ENCODE measurements at places on chromosomes 11 and 22. TPM values are rescaled to one million over a fixed set of nuclear protein-coding genes. Genes with fewer than 3 reads are reported as not detected.

DNA sequence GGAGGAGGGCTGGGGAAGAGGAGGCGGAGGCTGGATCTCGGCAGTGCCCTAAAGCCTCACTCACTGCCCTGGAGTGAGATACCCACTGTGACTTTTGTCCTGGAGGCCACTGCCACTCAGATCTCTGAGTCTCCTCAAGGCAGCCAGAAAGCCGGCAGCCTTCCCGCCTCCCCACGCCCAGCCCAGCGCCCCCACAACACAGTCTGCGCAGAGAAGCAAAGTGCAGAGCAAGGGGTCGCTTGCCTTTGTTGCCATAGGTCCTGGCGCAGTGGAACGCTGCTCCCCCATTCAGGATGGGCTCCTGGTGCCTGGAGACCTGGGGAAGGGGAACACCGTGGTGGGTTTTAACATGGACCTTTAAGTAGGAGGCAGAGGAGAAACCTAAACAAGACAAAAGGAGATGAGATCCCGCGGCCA, 17.6 kb downstream of the PATZ1 start:
- no peak for DNase-seq
- H3K4me1 ChIP-seq, result no peaks in the 10 kb centered on the region
- no peaks in the 10 kb centered on the region for H3K27me3 ChIP-seq
- H3K36me3 ChIP-seq, result peaks cover 87% of the 10 kb centered on the region

GRCh38 chr11:10926801-10927211, 69.0 kb upstream of the ZBED5 start:
- H3K4me1 ChIP-seq, result peaks cover 39% of the 10 kb centered on the region
- H3K27me3 ChIP-seq, result no peaks in the 10 kb centered on the region
- no peak for DNase-seq
- H3K4me3 ChIP-seq, result no peak overlapping the region

- no peaks in the 10 kb centered on the region for H3K27me3 ChIP-seq
- no peak overlapping the region for H3K27ac ChIP-seq
- no peak overlapping the region for H3K4me3 ChIP-seq
- no peaks in the 10 kb centered on the region for H3K4me1 ChIP-seq
Measured at GRCh38 chr11:86447763-86448480, 73.2 kb downstream of the CCDC81 start.

- H3K4me3 ChIP-seq, result no peak overlapping the region
- H3K27me3 ChIP-seq, result no peaks in the 10 kb centered on the region
- H3K27ac ChIP-seq, result no peak overlapping the region
- H3K4me1 ChIP-seq, result no peaks in the 10 kb centered on the region
Measured at GRCh38 chr11:110473706-110474105, 44.0 kb downstream of the FDX1 start.

DNA sequence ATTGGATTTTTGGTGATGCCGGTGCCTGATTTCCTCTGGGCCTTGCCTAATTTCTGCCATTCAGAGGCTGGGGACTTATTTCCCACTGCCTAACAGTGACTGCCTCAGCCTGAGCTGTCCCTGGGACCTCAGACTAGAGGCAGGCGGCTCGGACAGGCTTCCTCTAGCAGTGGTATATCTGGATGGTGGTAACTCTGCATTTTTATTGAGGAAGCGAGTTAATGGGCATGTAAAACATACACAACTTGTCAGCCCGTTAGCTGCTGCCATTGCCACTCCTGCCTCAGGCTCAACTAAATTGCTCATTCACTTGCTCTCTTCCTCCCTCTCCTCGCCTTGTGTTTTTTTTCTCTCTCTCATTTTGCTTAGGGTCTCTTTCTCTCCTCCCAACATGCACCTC, 561.6 kb downstream of the BUD13 start:
- H3K27ac ChIP-seq, result no peak overlapping the region
- DNase-seq, result no peak
- no peaks in the 10 kb centered on the region for H3K4me1 ChIP-seq
- H3K4me3 ChIP-seq, result no peak overlapping the region

- no peaks in the 10 kb centered on the region for H3K4me1 ChIP-seq
- H3K27ac ChIP-seq, result no peak overlapping the region
- peak; percentile 46 for DNase-seq
- H3K27me3 ChIP-seq, result peaks cover 9% of the 10 kb centered on the region
Measured at GRCh38 chr11:134667505-134667904, 255.5 kb upstream of the B3GAT1 start.

GRCh38 chr11:62538470-62539237, 8.0 kb downstream of the AHNAK start:
- peak overlapping the region; percentile 80 for H3K4me3 ChIP-seq
- H3K4me1 ChIP-seq, result peaks cover 83% of the 10 kb centered on the region
- DNase-seq, result no peak
- no peaks in the 10 kb centered on the region for H3K27me3 ChIP-seq
- peaks cover 23% of the 10 kb centered on the region for H3K36me3 ChIP-seq

GRCh38 chr11:34264303-34265110, 93.3 kb downstream of the ABTB2 start:
- no peak for DNase-seq
- H3K4me1 ChIP-seq, result peaks cover 30% of the 10 kb centered on the region
- peak overlapping the region; percentile 18 for H3K27ac ChIP-seq
- no peaks in the 10 kb centered on the region for H3K27me3 ChIP-seq
- no peaks in the 10 kb centered on the region for H3K36me3 ChIP-seq

MRGPRX3 gene
- total RNA-seq, result not detected

- H3K27me3 ChIP-seq, result no peaks in the 10 kb centered on the region
- H3K4me3 ChIP-seq, result no peak within 1 kb of the TSS
- DNase-seq, result no peak
- H3K36me3 ChIP-seq, result peaks cover 10% of the 10 kb centered on the region
Measured at GRCh38 chr11:64935359-64936081, at the start of gene GPHA2. Gene GPHA2, minus strand, starts transcription at chr11:64935893. Its CDS starts 433 bp downstream, at chr11:64935460.

OR52H1 gene
- total RNA-seq, result 1.5 TPM

DNA sequence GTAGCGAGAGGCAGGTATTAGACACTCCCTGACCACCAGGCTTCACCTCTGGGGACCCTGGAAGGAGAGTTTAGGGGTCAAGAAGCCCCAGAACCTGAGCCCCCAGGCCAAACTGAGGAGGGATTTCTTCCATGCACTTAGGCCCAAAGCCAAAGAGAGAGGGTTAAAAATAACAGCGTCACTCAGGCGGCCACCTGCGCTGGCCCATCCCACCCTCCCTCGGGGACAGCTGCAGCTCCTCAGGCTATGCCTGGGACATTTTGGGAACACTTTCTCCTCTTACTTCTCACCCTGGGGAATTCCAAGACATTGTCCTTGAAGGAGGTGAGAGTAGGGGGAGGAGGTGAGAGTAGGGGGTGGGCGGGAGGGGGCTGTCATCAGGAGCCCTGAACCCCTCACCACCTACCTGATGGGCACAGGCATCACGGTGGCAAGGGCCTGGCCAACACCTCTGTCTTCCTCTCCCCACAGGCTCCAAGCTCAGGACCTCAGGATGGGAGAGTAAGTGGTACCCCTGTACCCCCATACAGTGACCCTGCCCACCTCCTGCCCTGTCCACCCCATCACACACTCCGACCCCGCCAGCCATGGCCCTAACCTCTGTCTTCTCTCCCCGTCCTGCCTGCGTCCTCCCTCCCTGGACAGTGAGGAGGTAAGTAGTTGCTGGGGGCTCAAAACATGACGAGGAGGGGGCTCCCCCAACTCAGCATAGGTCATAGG, 583 bp downstream of the TNNI2 start:
- H3K27me3 ChIP-seq, result no peaks in the 10 kb centered on the region

OR52K1 gene
- total RNA-seq, result not detected

GRCh38 chr11:17861036-17861755, 126.6 kb downstream of the KCNC1 start:
- H3K27me3 ChIP-seq, result no peaks in the 10 kb centered on the region
- H3K27ac ChIP-seq, result no peak overlapping the region
- no peak for DNase-seq

DNA sequence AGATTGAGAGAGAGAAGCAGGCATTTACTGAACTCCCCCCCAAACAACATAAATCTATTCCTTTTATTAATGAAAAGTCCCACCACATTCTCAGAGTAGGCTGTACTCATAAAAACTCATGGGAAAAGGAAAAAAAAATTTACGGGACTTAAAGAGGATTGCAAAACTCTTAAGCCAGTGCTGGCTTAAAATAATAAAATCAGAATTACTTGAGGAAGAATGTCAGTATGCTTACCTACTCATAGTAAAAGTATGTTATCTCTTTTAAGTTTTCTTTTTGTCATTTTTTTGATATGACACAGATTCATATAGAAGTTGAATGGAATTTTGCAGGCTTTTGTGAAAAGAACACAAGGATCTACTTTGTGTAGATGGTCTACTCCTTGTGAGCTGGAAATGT, 126.3 kb downstream of the LUZP2 start:
- no peaks in the 10 kb centered on the region for H3K27me3 ChIP-seq
- H3K27ac ChIP-seq, result no peak overlapping the region
- H3K4me3 ChIP-seq, result no peak overlapping the region
- H3K36me3 ChIP-seq, result no peaks in the 10 kb centered on the region

DNA sequence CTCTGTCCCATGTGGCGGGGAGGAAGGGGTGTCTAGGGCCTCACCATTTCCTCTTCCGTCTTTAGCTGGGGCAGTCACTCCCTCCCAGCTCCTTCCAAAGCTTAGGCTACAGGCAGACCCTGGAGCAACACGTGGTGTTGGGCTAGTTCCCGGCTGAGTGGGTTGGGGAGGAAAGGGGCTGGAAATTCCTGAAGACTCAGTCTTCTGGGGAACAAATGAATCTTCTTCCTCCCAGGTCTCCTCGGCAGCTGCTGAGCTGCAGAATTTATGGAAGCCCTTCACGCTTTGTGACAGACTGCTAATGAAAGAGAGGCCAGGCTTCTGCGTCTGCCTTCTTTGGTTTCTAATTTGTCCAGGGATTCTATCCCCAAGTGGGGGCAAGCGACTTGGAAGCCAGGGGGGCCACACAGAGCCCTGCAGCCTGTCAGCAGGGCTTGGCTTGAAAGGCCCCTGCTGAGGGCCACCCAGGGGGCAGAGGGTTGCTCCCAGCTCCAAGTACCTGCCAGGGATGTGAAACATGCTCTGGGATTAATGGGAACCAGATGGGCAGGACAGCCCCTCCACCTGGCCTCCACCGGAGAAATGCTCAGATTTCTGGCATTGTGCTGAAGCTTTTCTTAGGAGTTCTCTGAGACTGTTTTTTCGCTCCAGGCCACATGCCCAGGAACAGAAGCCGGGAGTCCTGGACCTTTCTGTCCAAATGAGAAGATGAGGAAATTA, 123.1 kb downstream of the PKNOX2 start:
- H3K27me3 ChIP-seq, result no peaks in the 10 kb centered on the region
- DNase-seq, result peak; percentile 79
- H3K27ac ChIP-seq, result peak overlapping the region; percentile 53
- no peak overlapping the region for H3K4me3 ChIP-seq
- peaks cover 4% of the 10 kb centered on the region for H3K4me1 ChIP-seq

GRCh38 chr22:27650572-27650971, 151.0 kb downstream of the MN1 start:
- H3K27ac ChIP-seq, result no peak overlapping the region
- H3K27me3 ChIP-seq, result no peaks in the 10 kb centered on the region
- H3K4me3 ChIP-seq, result no peak overlapping the region
- H3K36me3 ChIP-seq, result no peaks in the 10 kb centered on the region
- no peak for DNase-seq

GRCh38 chr11:80798174-80798573, 1357.3 kb upstream of the TENM4 start:
- H3K4me3 ChIP-seq, result no peak overlapping the region
- DNase-seq, result no peak
- no peaks in the 10 kb centered on the region for H3K27me3 ChIP-seq
- no peak overlapping the region for H3K27ac ChIP-seq
- H3K36me3 ChIP-seq, result no peaks in the 10 kb centered on the region
- H3K4me1 ChIP-seq, result no peaks in the 10 kb centered on the region

TSPAN32 gene
- total RNA-seq, result 0.81 TPM

DNA sequence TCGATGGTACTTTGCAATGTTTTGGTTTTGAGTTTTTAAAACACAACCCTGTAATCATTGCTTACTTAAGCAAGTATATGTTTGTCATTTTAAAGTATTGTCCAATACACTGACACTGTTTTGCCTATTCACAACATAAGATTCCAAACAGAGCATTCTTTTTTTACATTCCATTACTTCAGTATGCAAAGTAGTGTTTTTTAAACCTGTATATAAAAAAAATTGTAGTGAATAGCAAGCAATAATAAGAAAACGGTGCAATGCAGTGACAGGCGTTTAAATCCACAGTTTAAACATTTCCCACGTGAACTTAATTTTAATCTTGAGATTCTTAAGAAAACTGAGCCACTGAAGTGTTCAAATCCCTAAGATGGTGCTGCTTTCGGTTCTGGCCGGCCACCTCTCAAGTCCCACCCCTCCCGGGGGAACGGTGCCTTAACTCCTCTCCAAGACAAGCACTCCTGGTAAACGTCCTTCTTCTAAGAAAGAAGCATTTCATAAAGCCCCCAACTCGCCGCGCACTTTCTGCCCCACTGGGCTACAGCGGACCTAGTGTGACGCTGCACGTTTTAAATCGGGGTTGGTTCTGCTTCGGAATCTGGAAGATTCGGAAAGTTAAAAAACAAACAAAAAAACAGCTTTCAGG, 2.9 kb downstream of the PGR start:
- no peak for DNase-seq
- no peaks in the 10 kb centered on the region for H3K36me3 ChIP-seq
- H3K27me3 ChIP-seq, result no peaks in the 10 kb centered on the region
- H3K4me1 ChIP-seq, result no peaks in the 10 kb centered on the region
- H3K4me3 ChIP-seq, result peak overlapping the region; percentile 69
- H3K27ac ChIP-seq, result peak overlapping the region; percentile 86

- no peaks in the 10 kb centered on the region for H3K27me3 ChIP-seq
- H3K27ac ChIP-seq, result no peak overlapping the region
- H3K4me1 ChIP-seq, result no peaks in the 10 kb centered on the region
- H3K4me3 ChIP-seq, result no peak overlapping the region
Measured at GRCh38 chr22:33397381-33397907, 339.3 kb upstream of the SYN3 start.

FAM227A gene
- total RNA-seq, result 3.2 TPM

DNA sequence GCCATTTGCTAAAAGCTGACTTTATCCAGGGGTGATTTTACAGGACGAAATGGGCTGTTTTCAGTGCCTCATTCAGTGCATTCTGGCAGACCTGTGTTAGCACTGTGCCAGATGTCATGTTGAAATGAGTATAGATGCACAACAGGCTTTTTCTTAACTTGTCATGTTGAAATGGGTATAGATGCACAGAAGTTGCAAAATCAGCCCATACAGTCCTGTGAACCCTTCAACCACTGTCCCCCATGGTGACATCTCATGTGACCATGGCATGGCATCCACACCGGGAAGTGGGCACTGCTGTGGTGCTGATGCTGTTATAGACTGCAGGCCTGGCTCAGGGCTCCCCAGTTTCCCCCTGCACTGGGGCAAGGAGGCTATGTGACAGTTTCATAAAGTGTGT, 2.5 kb downstream of the TALDO1 start:
- H3K4me3 ChIP-seq, result no peak overlapping the region
- no peak for DNase-seq
- H3K36me3 ChIP-seq, result no peaks in the 10 kb centered on the region

GRCh38 chr11:36151933-36152580, 137.2 kb downstream of the COMMD9 start:
- H3K4me3 ChIP-seq, result no peak overlapping the region
- DNase-seq, result no peak
- H3K4me1 ChIP-seq, result peaks cover 16% of the 10 kb centered on the region
- no peaks in the 10 kb centered on the region for H3K36me3 ChIP-seq

GRCh38 chr11:31340903-31341572, 28.5 kb downstream of the DCDC1 start:
- H3K4me3 ChIP-seq, result no peak overlapping the region
- no peaks in the 10 kb centered on the region for H3K4me1 ChIP-seq
- no peaks in the 10 kb centered on the region for H3K36me3 ChIP-seq
- no peaks in the 10 kb centered on the region for H3K27me3 ChIP-seq
- no peak overlapping the region for H3K27ac ChIP-seq
- no peak for DNase-seq

Measured in sigmoid colon (tissue), 7 donors.